PC-3 (cell line): ENCODE measurements at places on chromosomes 6 and 20. TPM values are rescaled to one million over a fixed set of nuclear protein-coding genes. Genes with fewer than 3 reads are reported as not detected.

GRCh38 chr6:165845493-165845892 is 182.5 kb upstream of the PDE10A start:
- H3K36me3 ChIP-seq: no peaks in the 10 kb centered on the region; the same call in 1 of the 2 replicates
- DNase-seq: no peak
- 0 out of 2 replicates have a peak, but pooled peaks cover 4% of the 10 kb centered on the region for H3K4me1 ChIP-seq
- no peak overlapping the region for H3K27ac ChIP-seq
- peaks cover 6% of the 10 kb centered on the region for H3K27me3 ChIP-seq
- no peak overlapping the region for H3K4me3 ChIP-seq

DNA sequence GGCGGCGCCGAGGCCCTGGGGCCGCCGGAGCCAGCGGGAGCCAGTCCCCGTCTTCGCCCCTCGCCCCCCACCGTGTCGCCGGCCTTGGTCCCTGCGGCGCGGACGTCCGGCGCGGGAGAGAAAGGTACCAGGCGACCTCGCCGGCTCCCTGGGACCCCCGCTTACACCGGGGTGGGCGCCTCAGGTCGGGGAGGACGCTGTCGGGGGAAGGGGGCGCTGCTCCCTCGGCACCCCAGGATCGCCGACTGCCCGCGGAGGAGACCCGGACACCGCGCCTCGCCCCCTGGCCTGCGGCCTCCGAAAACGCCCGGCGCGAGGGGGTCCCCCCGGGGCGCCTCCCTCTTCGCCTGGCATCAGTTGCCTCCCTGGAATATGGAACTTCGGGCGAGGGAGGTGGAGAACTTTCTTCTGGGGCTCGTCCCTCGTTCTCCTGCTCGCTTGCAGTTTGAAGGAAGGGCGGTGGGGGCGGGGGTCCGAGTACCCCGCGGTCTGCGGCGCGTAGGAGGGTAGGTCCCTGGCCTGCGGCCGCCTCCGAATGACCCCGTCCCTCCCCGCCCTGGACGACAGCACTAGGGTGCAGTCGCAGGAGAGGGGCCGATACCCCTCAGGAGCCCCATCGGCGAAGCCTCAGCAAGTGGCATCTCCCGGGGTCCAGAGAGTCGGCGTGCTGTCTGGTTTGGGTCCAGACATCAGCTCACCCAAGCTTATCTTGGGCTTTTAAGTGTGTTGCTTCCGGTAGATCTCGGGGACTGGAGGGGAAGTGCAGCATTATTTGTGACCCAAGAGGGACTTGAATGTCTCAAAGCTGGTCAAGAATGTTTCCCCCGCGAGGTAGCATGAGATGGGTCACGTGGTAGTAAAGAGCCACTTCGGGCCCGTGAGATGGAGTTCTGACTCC is 549 bp downstream of the ANKRD6 start:
- no peaks in the 10 kb centered on the region for H3K4me1 ChIP-seq
- peak overlapping the region; percentile 71 for H3K4me3 ChIP-seq
- H3K27ac ChIP-seq: no peak overlapping the region
- no peaks in the 10 kb centered on the region for H3K27me3 ChIP-seq
- DNase-seq: no peak

DNA sequence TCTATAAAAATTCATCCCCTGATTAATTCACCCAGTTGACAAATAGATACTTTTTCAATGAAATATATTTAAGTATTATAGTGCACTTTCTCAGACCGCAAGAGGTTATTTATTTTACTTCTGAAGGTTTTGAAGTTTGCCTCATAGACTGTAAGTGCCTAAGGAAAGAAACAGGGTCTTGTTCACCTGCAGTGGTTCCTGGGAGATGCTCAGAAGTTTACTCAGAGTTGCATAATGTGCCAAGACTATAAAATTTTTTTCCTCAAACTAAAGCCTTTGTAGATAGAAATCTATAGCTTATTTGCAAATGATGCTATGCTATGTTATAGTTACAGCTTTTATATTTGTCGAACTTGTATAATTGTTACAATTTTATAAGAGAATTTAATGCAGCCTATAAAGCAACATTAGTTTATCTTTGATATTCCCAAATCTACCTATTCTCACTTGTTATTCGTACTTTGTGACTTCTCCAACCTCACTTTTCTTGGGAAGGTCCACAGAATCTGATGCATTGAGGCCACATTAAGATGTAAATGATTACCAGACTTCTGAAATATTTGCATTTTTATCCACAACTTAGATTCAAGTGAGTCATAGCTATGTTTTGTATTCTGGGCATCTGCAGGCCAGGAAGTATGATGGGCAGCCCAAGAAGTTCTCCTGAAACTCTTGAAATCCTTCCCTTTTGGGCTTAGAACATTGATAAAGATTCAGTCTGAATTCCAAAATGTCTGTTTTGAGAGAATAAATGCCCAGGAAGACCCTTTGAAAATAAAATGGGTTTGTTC is 35.7 kb downstream of the KCNQ5 start:
- H3K4me1 ChIP-seq: peaks cover 9% of the 10 kb centered on the region
- H3K27ac ChIP-seq: peak overlapping the region; percentile 36
- H3K36me3 ChIP-seq: no peaks in the 10 kb centered on the region

DNA sequence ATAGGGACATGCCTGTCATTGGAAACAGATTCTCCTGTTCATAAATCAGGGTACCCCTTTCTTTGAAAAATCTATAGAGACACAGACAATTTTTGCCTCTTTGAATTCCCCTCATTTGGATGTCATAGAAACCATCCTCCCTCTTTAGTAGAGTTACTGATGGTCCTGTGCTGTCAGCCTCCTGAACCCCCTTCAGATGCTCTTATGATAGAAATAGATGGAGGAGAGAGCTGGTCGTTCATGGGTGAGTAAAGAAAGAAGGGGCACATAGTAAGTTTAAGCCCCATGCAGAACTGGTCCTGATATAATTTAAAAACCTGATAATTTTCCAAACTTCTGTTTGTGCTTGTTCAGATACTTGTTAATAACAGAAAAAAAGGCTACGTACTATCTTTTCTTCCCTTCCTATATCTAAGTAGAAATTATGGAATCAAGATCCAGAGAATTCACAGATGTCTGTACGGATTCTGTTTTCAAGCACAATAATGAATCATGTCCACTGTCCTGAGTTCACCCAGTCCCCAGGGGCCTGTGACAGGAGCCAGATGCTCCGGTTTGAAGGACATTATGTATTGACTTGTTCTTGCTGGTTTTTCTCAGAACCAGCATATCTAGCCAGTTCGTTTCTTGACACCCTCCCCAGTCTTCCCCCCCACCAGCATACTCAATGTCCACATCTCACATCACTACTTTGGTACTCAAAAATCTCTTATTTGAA is 78.1 kb downstream of the NCOA7 start:
- H3K27ac ChIP-seq: no peak overlapping the region
- no peak overlapping the region for H3K4me3 ChIP-seq
- no peaks in the 10 kb centered on the region for H3K36me3 ChIP-seq
- H3K4me1 ChIP-seq: peaks cover 46% of the 10 kb centered on the region
- DNase-seq: no peak

DNA sequence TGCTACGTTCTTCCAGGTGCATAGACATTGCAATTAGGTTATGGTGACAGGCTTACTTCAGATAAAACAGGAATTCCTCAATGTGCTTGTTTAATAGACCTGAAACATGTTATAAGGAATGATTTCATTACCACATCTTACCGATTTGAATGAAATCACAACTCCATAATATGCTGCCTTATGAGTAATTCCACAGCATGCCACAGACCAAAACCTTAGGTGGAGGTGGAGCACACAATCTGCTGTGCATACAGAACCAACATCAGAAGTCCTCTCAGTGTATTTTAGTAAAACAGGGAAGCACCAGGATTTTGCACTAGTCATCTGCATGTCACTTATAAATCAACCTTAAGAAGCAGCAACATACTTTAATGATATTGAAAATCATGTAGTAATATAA is 148.9 kb upstream of the TSHZ2 start:
- H3K4me3 ChIP-seq: no peak overlapping the region
- no peaks in the 10 kb centered on the region for H3K36me3 ChIP-seq
- H3K27me3 ChIP-seq: no peaks in the 10 kb centered on the region
- no peaks in the 10 kb centered on the region for H3K4me1 ChIP-seq
- no peak for DNase-seq

DNA sequence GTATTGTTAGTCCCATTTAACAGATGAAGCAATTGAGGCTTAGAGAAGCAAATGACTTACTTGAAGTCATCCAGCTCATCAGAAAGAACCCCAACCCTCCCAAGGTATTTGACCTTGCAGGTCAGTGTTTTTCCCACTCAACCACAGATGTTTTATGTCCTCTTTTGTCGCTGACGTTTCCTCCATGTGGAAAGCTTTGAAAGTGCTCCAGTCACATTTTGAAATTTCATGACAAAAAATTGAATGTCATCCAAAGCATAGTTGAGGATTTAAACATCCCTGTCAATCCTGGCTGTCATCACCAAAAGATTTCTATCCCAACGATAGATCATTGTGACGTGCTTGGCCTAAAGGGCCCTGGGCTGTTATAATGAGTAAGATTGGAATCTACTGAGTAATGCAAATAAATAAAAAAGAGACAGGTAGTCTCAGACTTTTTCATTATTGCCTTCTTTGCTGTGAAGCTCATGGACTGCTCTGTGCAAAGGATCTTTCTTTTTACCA is 102.7 kb downstream of the TSHZ2 start:
- H3K4me3 ChIP-seq: no peak overlapping the region
- no peak overlapping the region for H3K27ac ChIP-seq
- H3K4me1 ChIP-seq: no peaks in the 10 kb centered on the region
- peak; percentile 36 for DNase-seq

DNA sequence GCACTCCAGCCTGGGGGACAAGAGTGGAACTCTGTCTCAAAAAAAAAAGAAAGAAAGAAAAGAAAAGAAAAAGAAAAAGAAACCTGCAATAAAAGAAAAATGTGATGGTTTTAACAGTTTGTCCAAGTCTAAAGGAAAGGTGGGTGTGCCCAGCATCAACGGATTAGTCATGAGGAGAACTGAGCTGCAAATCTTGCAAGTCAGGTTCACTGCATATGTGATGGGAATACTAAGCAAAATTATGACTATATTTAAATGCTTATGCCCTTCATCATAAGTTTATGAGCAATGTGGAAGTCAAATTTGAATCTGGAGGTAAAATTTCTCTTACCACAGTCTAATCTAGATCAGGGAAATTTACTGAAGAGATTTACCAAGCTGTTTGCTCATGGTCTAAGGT is 13.1 kb upstream of the CDK19 start:
- peak; percentile 78 for DNase-seq
- no peaks in the 10 kb centered on the region for H3K27me3 ChIP-seq
- H3K4me1 ChIP-seq: peaks cover 20% of the 10 kb centered on the region
- H3K27ac ChIP-seq: peak overlapping the region; percentile 31; the same call in 1 of the 2 replicates
- no peaks in the 10 kb centered on the region for H3K36me3 ChIP-seq
- H3K4me3 ChIP-seq: no peak overlapping the region

DNA sequence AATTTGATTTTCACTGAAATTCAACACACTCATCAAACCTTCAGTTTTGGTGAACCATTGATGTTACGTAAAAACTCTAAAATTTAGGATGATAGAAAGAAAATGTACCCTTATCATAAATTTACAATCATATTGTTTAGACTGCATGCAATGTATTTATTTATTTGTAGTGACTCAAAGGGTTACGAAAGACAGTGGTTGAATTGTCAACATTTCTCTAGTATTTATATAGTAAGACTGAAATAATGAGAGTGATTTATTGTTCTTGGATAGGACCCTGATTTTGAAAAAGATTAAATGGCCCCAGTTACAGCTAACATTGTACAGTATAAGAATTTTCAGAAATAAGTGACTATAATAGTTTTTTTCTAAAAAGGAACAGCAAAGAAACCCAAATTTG is 591.5 kb downstream of the RFPL4B start:
- H3K4me3 ChIP-seq: no peak overlapping the region
- H3K27ac ChIP-seq: no peak overlapping the region
- H3K27me3 ChIP-seq: no peaks in the 10 kb centered on the region
- peaks cover 5% of the 10 kb centered on the region; the same call in 1 of the 2 replicates for H3K4me1 ChIP-seq

The OR2H1 gene
- not detected in 2 replicates for total RNA-seq
